Naive thymus-derived CD8-positive, alpha-beta T cell (primary cell): ENCODE measurements at places on chromosomes 7 and 10.

DNA sequence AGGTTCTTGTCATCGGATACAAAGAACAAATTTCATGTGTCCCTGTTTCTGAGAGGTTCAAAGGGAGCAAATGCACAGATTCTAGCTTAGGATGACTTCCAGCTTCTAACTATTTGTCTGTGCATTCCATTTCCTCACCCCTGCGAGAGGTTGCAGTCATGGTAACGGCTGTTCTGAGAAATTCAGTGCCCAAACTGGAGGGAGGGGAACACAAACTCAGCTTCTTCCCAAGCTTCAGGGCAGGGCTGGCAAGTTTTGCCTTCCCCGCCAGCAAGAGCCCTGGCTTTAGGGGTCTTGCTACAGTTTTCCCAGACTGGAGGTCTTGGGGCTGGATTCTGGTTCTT lies 11.1 kb downstream of the FAS start:
- DNase-seq = no peak

- DNase-seq = no peak
These were observed 78.9 kb downstream of the ALOX5 start for GRCh38 chr10:45452743-45453452.

- DNase-seq = no peak
These were observed 700.7 kb downstream of the PHTF2 start for GRCh38 chr7:78499283-78499682.

GRCh38 chr7:23893942-23894891 lies 184.2 kb downstream of the STK31 start:
- DNase-seq = no peak

DNA sequence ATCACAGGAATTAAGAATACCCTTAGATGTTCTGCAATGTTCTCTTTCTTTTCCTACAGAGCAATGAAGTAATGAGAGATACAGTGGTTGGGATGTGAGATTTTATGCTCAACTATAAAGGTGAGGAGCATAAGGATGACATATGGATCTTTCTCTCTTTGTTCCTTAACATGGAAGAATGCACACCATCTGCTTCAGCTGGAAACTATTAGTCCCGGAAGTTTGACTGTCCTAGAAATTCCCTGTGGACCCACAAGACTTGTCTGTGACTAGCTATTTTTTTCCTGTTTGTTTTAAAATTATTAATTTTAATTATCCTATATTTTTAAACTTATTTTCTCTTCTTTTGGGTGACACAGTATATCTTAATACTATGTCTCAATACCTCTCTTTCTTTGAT lies 80.2 kb downstream of the DKK1 start:
- no peak for DNase-seq

- DNase-seq = no peak
These were observed 29.1 kb upstream of the NDST2 start for GRCh38 chr10:73840403-73841060.

GRCh38 chr10:58996063-58996462 lies 180.4 kb upstream of the PHYHIPL start:
- no peak for DNase-seq
